HCT116 (cell line): ENCODE measurements at places on chromosomes 6 and 20. TPM values are rescaled to one million over a fixed set of nuclear protein-coding genes. Genes with fewer than 3 reads are reported as not detected.

GTF3C6 gene
- total RNA-seq: 32.0 TPM

ASIP gene
- not detected for total RNA-seq

OR2B6 gene
- total RNA-seq: 0.25 TPM

OLIG3 gene
- total RNA-seq: not detected

ECT2L gene
- not detected for total RNA-seq

DZANK1 gene
- 1.7 TPM for total RNA-seq

SLC22A7 gene
- not detected for total RNA-seq

FAM184A gene
- 2.4 TPM for total RNA-seq

SCRT2 gene
- not detected for total RNA-seq

KIF25 gene
- not detected for total RNA-seq

CTAGE9 gene
- not detected for total RNA-seq

MKKS gene
- 19.9 TPM for total RNA-seq

SLC52A3 gene
- 10.2 TPM for total RNA-seq

PRIM2 gene
- 44.0 TPM for total RNA-seq

GCNT2 gene
- total RNA-seq: 0.74 TPM

MTG2 gene
- 43.3 TPM for total RNA-seq

UBE2V1 gene
- total RNA-seq: 114 TPM

ANKEF1 gene
- total RNA-seq: 15.8 TPM

EGFL8 gene
- total RNA-seq: 29.0 TPM

RNF114 gene
- total RNA-seq: 66.8 TPM

ARMC12 gene
- total RNA-seq: 0.79 TPM
